Activated CD8-positive, alpha-beta T cell treated with anti-CD3 and anti-CD28 coated beads, Interleukin-2, amount 10 ng/mL, durations not matched to agents 7 days and 5 days (primary cell): ENCODE measurements at places on chromosomes 6 and 20.

- no peak for DNase-seq
These were observed 167.3 kb downstream of the TRMT11 start for GRCh38 chr6:126153661-126154060.

- no peak for DNase-seq
These were observed 124.2 kb downstream of the GRM4 start for GRCh38 chr6:34021554-34022190.

DNA sequence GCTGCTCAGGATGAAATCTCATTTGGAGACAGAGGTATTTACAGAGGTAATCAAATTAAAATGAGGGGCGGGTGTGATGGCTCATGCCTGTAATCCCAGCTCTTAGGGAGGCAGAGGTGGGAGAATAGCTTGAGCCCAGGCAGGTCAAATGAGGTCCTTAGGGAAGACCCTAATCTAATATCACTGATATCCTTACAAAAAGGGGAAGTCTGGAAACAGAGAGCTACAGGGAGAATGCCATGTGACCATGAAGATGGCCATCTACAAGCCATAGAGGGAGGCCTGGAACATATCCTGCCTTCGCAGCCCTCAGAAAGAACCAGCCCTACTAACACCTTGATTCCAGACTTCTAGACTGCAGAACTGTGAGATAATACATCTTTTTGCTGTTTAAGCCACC lies 8.3 kb downstream of the MTCL3 start:
- no peak for DNase-seq

DNA sequence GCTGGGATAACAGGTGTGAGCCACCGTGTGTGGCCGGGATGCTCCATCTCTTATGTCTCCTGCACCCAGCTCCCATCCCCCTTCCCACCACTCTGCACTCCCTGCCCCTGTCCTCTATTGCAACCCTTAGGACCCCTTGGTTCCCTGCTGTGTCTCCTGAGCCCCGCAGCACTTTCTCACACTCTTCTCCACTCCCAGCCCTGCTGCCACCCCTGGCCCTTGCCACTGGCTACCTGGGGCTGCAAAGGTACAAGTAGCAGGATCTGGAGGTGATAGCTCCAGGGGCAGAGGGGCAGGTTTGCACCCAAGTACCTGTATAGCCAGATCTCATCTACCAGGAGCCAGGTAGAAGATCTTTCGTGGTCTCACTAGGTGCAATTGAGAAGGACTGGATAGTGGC lies 6.6 kb upstream of the CPXM1 start:
- DNase-seq = no peak

GRCh38 chr6:24439858-24440539 lies 37.3 kb downstream of the MRS2 start:
- no peak for DNase-seq

DNA sequence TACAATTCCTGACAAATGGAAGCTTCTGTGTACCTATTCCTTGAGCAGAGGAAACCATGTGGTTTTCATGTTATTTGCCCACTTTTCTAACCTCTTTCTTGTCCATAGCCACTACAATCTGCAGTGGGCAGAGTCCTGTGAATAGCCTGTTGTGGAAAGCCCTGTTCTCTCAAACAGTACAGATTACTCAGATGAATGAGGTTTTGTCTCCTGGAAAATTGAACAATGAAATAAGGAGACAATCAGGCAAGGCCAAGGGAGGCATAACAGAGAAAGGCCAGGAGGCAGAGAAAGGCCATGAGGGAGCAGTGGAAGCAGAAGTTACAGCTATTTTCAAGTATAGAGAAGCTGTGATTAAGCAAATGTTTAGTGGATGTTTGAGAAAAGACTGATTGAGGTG lies 189.3 kb downstream of the GRIK2 start:
- no peak for DNase-seq

- DNase-seq = no peak
These were observed 83.2 kb downstream of the TIAM2 start for GRCh38 chr6:155078331-155078745.

DNA sequence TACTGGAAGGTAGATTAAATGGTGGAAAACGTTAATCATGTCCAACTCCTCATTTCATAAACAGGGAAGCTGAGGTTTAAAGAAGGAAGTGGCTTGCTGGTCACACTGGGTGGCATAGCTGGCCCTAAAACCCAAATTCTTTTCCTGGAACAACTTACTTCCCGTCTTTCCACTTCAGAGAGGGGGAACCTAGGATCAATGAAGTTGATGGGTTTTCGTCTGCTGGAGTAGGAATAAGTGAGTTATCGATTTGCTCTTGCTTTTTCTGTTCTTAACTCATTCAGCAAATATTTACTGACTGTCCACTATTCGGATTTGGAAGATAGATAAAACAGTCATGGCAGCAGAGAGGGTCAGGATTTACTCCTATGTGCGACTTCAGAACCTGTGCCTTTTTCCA lies 1.2 kb upstream of the SYS1 start:
- no peak for DNase-seq
